Calu3 (cell line): ENCODE measurements at places on chromosomes 11 and 22.
A peak's percentile ranks its signal among the peaks of the same experiment; 100 is the strongest.

GRCh38 chr22:50206599-50206998 lies 5.8 kb downstream of the SELENOO start:
- peak; percentile 34 for DNase-seq

- no peak for DNase-seq
These were observed 7.0 kb downstream of the SERHL2 start for GRCh38 chr22:42560781-42561180.

DNA sequence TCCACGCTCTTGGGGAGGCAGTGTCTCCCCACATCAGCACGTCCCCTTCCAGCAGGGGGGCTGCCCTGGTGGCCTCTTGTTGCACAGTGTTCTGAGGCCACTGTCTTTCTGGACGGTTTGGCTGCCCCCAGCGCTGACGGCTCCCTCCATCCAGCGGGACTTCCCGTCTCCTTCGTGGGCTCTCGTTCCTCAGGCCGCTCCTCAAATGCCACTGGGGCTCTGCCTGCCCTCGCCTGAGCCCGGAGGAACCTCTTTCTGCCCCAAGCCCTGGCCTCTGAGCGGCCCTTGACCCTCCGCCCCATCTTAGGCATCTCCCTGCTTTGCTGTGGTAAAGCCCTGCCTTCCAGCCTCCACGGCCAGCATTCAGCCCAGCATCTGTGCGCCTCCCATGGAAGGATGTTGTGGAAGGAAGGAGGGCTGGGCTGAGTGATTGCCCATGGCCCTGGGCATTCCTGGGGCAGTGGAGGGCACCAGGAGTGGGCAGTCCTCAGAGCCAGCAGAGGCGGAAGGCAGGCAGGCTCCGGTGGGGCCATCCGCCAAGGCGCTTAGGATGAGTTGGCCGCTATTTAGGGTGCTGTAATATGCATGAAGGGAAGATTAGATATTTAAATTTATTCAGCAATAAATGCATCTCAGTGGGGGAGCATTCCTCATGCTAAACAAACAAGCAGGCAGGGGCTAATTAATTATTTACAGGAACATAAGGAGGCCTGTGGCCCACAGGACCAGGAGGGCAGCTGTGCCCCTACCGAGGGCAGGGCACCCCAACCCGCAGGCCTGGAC lies 17.8 kb downstream of the OTUB1 start:
- DNase-seq: peak; percentile 22

DNA sequence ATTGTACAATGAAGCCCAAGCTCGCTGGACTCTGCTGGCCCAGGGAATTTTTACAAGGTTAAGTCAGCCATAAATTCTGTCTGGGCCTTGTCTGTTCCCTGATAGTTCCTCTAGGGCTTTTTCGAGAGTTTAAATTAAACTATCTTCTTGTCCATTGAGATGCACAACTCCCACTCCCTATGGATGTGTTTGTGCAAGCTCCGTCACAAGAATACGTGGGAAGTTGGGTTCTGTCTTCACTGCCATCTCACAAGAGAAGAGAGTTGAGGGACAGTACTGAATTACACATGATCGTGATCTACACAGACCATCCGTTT lies 153.6 kb upstream of the TTC12 start:
- DNase-seq: no peak

DNA sequence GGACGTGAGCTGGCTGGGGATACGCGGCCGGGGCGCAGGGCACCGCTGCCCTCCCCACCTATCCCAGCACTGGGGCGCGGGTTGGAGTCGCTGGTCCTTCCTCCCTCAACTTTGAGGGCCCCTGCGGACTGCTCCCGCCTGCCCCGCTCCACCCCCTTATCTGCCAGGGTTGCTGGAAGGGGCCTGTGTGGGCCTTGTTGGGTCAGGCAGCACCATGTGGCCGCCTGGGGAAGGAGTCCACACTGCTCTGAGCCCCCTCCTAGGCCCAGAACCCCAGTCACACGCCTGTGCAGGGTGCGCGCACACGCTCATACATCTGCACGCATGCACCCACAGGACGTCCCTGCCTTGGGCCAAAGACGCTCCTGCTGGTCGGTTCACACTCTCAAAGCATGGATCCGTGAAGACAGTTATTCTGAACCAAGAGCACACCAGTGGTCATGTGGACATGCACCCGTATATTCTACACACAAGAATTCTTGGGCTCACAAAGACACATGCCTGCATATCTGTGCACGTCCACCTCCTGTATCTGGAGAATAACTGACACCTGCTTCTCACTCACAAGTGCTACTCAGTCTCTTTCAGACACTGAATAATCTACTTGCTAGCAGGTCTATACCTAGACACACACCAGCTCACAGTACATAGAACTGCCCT lies 710 bp downstream of the TUB start:
- no peak for DNase-seq

DNA sequence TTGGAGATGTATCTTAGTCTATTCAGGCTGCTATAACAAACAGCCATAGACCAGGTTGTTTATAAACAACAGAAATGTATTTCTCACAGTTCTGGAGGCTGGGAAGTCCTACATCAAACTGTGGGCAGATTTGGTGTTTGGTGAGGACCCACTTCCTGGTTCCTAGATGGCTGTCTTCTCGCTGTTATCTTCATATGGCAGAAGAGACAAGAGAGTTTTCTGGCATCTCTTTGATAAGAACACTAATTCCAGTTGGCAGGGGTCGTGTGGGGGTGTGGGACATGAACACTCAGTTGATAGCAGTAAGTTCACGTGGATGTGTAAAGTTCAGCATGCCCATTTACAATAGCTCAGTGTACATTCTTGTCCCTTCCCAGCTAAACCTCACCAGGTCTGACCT lies 41.3 kb upstream of the HMGXB4 start:
- no peak for DNase-seq

DNA sequence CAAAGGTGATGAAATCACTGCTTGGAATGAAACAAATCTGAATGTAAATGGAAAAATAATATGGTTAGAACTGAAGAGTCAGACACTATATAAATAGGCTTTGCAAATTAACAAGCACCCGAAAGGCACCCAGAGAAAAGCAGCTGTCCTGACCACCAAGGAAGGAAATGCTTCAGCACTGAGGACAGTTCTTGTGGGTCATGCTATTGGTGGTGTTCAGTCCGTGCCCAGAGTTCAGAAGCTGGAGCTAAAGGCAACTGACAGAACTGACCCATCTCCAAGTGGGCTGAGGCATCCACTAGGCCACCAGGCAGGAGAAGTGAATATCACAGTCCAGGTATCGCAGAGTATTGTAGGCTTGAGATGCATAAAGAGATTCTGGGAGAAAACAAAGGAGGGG lies 208.9 kb downstream of the OPCML start:
- no peak for DNase-seq

DNA sequence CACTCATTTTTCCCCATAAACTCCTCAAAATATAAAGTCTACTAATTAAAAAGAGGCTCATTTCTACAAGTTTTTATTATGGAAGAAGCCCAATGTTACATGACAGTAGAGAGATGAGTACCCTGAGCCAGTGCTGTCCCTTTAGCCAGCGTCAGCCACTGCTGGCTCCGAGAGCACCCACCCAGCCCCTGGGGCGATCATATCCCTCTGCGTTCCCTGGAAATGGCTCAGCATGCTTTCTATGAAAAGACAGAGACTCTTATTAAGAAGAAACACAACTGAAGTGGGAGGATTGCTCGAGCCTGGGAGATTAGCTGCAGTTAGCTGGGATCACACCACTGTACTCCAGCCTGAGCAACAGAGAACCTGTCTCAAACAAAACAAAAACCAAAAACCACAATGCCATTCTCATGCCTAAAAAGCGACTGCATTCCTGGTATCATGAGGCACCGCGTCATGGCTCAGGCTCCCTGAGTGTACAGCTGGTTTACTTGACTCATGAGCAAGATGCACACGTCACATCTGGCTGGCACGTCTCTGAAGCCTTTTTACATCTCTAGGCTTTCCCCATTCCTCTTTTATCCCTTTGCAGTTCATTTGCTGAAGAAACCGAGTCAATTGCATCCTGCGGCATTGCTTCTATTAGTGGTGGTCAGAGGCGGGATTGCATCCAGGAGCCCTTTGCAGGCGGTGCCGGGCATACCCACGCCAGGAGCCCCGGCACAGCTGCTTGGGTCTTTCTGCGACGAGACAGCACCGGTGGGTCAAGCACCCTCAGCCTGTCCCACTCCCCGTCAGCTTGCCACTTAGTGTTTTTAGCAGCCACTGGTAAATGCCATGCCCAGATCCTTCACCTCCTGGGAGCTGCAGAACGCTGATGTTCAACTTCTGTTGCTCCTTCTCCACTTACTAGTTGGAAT lies 119.9 kb downstream of the CTTN start:
- DNase-seq: no peak

GRCh38 chr22:37403267-37403960 lies 23.9 kb downstream of the ELFN2 start:
- DNase-seq: no peak

GRCh38 chr22:16717699-16718558 lies 107.3 kb downstream of the XKR3 start:
- no peak for DNase-seq

DNA sequence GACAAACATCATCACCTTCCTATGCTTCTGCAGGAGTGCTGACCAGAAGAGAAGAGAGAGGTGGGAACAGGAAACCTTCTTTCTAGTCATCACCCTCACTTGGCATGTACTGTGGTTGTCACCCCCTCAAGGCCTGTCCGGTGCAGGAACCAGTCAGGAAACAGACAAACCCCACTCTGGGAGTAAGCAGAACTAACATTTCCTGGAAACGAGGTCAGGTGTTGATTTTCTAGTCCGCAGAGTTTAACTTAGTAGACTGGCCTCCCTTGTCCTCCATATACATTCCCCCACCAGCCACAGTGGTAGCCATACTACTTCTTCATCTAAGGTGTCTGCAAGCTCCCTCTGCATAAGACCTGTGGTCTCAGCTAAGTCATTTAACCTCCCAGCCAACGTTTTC lies 80.7 kb upstream of the NCAM1 start:
- DNase-seq: no peak

GRCh38 chr11:132941024-132941646 lies 591.2 kb downstream of the OPCML start:
- no peak for DNase-seq

GRCh38 chr11:70544067-70544773 lies 145.9 kb downstream of the CTTN start:
- no peak for DNase-seq

DNA sequence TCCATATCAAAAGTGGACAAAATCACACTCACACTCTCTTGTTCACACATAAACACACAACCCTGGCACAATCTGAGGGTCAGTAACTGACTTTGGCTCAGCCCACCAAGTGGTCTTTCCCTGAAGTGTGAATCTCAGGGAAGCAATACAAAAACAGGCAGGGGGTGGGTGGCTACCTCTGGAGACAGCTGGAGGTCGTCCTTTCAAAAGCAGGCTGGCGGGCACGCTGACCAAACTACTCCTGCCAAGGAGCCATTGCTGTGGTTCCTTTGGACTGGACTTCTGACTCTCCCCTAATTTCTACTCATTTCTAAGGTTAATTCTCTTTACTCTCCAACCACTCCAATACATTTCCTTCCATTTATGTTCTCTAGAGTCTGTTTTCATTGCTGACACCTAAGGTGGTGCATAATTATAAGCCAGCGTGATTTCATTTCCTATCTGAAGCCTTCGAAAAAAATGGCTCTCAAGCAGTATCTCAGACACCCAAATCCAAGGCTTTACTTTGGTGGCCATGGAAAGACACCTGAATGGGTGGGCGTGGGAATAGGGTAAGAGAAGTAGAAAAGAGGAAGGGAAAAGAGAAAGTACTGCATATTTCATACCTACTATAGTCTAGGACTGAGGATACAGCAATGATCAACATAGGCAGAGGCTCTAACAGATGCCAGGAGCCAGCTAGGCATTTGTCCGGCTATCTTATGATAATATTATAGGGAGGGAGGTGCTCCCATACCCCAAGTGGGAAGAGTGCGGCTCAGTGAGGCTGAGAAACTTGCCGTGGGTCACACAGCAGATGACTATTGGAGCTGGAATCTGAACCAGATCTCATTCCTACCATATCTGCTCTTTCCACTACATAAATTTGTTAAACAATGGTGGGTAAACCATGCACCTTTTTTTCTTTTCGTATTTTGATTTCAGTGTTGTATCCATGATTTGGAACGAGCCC lies 22.0 kb downstream of the FZD4 start:
- DNase-seq: no peak

DNA sequence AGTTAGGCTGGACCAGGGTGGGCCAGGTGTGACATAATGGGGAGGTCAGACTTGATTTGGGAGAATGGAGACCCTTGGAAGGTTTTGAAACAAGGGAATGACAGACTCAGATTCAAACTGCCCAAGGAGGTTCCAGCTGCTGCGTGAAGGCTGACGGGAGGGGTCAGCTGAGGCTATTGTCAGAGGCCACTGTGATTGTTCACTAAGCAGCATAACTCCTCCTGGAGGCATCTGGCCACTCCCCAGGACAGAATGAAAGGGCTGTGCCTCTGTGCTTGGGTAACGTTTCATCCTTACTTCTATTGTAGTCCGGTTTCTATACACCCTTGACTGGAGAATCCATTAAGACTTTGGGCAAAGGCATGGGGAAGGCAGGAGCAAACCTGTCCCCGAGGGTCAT lies 126.6 kb downstream of the DSCAML1 start:
- no peak for DNase-seq

DNA sequence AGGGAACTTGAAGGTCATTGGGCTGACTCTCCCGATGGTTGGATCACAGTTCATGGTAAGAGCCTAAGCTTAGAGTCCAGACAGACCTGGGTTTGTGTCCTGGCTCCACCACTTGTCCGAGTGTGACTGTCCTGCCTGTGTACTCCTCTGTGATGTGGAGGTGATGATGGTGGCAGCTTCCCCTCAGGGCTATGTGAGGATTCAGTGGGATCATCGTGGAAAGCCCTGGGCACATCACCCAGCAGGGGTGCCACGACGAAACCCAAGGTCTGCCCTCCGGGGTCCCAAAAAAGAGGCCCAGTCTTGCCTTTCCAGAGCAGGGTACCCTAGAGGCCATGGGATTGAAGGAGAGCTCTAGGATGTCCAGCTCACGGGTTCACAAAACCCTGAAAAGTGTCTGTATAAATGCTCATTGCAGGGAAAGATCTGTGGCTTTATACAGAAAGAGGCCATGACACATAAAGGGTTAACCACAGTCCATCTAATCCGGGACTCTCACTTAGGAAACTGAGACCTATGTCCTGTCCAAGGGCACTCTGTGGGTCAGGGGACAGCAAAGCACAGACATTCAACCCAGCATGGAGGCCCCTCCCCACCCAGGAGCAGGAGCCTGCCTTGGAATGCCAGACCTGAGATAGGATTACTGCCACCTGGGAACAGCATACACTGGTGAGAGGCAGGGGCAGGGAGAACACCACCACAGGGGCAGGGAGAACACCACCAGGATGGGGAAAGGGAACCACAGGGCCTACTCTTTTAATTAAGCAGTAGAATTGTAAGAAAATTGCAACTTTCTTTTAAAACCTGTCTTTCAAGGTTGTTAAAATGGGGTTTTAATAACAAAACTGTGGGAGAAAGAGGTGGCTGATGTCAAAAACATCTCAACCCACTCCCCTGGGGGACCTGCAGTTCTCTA lies 51.3 kb downstream of the IGLL5 start:
- DNase-seq: no peak

GRCh38 chr11:134615041-134615615 lies 203.1 kb upstream of the B3GAT1 start:
- no peak for DNase-seq

DNA sequence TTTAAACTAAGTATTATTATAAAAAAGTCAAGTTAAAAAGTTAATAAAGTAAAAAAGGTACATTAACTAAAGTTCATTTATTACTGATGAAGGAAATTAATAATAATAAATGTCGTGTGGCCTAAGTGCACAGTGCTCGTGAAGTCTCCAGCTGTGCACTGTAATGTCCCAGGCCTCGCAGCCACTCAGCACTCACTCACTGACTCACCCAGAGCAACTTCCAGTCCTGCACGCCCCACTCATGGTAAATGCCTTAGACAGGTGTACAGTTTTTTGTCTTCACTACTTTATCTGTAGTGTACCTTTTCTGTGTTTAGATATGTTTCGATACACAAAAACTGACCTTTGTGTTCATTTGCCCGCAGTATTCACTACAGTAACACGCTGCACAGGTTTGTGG lies 175.5 kb downstream of the TBC1D22A start:
- DNase-seq: no peak
